Stimulated activated CD8-positive, alpha-beta memory T cell treated with anti-CD3 and anti-CD28 coated beads, Interleukin-15, amount 100 ng/mL, for 24 hours (primary cell): ENCODE measurements at places on chromosomes 13 and 19.

- no peak for DNase-seq
Measured at GRCh38 chr19:51719251-51719988, 4.4 kb downstream of the HAS1 start.

DNA sequence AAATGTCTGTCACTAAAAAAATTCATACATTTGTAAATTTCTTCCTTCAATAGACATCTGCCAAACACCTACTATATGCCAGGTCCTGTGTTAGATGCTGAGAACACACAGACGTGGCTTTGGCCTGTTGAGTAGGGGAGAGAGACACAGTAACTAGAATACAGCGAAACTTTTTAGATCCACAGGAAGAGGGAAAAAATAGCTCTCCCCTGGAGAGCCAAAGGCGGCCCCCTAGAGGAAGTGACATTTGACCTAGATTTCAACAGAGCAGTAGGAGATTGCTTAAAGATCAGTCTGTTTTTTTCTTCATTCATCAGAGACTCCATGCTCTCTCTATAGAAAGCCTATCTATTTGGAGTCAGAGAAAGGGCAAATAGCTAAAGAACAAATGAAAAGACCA is 11.3 kb downstream of the LCP1 start:
- no peak for DNase-seq

GRCh38 chr13:80524447-80525215 is 183.7 kb upstream of the SPRY2 start:
- DNase-seq: no peak

DNA sequence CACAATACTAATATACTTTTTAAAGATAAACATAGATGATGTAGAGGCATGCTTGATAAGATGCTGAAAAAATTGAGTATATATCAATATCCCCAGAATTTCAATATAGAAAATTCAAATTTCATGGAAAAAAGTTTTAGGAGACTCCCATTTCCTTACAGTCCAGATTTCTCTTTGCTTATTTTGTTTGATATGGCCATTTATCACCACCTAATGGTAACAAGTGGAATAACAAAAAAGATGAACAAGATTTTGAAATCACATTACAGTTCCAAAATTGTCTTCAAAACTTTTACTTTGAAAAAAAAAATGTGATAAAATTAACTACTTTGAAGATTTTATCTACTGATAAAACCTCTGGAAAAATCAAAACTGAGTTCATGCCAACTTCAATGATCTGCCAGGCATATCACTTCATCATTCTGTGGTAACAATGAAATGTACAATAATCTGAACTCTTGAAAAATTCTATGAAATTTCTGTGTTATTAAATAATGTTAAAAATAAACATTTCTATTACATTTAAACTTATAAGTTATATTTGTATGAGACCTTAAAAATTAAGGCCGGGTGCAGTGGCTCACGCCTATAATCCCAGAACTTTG is 17.5 kb downstream of the MIPEP start:
- no peak for DNase-seq

- DNase-seq: no peak
Measured at GRCh38 chr19:31560086-31561060, 211.1 kb upstream of the TSHZ3 start.

- no peak for DNase-seq
Measured at GRCh38 chr13:26017932-26018665, 33.7 kb downstream of the SHISA2 start.

DNA sequence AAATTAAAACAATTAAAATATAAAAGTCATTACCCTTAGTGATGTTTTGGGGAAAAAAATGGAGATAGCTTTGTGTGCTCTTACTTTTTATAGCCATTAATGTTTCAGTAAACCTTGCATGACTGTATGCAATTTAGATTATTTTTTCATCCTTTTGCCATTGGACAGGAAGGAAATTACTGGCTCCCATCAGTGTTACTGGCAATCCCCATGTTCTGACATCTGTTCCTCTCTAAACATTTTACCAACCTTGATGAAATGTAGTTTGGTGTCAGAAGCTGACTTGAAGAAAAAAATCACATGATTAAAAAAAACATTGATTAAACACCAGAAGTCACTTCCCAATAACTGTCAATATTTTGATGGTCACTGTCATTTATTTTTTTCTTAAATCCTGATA is 52.3 kb upstream of the ZNF536 start:
- no peak for DNase-seq

DNA sequence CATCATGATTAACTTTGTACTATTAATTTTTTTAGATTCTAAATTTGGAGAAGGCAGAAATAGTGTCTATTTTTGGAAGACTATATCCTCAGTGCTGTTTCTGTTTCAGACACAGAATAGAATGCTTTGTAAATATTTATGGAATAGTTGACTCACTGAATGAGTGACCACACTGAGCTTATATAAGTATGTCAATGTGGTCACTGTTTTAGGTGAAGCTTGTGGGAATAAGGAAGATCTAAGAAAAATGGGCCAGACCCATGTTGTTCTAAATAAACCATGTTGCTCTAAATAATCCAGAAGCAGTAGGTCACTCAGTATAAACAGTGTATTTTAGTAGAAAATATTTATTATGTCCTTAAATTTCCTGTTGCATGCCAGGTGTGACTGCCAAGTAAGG is 45.5 kb upstream of the DACH1 start:
- no peak for DNase-seq

DNA sequence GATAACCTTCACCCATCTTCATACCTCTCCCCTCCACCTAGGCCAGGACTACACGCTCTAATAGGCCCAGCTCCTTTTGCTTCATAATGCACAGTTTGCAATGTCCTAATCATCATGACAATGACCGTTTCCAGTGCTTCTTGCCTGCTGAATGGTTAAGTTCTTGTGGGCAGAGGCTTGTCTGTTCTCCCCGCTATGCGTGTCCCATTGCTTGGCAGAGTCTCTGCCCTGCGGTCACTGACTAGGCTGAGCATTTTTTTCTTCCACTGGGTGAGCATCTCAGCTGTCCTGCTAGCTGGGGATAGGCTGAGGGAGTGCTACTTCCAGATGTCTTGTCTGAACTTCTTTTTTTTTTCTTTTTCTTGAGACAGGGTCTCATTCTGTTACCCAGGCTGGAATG is 314.7 kb downstream of the UQCRFS1 start:
- no peak for DNase-seq

GRCh38 chr13:95689582-95689926 is 12.6 kb downstream of the DNAJC3 start:
- DNase-seq: no peak

DNA sequence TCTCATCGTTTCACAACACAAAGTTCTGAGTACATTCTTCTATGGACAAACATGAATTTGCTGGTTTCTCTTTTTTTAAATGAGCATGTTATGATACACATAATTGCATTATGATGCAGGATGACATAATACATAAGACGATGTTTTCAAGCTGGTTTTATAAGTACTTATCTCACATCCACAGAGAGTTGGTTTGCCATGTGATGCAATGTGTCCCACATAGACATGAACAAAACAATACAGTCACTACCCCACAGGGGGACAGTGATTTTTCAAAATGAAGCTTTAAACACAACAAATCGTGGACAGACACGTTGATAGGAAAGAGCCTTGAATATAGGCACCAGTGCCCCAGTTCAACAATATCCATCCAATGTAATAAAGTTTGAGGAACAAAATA is 447.1 kb downstream of the KLF12 start:
- DNase-seq: no peak

GRCh38 chr19:46741447-46741846 is 4.4 kb upstream of the FKRP start:
- DNase-seq: no peak

- DNase-seq: no peak
Measured at GRCh38 chr19:35212241-35212640, 16.3 kb downstream of the FAM187B start.

DNA sequence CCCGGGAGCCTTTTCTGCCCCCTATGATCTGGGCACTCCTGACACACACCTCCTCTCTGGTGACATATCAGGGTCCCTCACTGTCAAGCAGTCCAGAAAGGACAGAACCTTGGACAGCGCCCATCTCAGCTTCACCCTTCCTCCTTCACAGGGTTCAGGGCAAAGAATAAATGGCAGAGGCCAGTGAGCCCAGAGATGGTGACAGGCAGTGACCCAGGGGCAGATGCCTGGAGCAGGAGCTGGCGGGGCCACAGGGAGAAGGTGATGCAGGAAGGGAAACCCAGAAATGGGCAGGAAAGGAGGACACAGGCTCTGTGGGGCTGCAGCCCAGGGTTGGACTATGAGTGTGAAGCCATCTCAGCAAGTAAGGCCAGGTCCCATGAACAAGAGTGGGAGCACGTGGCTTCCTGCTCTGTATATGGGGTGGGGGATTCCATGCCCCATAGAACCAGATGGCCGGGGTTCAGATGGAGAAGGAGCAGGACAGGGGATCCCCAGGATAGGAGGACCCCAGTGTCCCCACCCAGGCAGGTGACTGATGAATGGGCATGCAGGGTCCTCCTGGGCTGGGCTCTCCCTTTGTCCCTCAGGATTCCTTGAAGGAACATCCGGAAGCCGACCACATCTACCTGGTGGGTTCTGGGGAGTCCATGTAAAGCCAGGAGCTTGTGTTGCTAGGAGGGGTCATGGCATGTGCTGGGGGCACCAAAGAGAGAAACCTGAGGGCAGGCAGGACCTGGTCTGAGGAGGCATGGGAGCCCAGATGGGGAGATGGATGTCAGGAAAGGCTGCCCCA is 8.5 kb upstream of the CEACAM7 start:
- no peak for DNase-seq

DNA sequence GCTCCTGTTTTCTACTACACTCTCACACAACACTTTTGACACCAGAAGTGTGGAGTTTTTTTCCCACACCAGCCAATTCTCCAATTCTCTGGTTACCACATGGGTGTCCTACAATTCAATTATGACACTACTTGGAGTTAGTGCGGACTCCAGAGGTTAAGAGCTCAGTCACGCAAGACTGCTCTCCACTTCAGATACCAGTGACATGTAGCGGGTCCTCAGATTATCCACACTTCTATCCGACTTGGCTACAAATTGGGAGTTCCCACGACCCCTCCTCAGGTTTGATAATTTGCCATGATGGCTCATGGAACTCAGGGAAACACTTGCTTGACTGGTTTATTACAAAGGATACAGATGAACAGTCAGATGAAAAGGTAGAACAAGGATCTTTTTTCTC is 32.9 kb downstream of the PAN3 start:
- DNase-seq: no peak

GRCh38 chr19:39839678-39840327 is 5.8 kb upstream of the DYRK1B start:
- no peak for DNase-seq

GRCh38 chr13:74726206-74726605 is 592.0 kb upstream of the KLF12 start:
- DNase-seq: no peak

DNA sequence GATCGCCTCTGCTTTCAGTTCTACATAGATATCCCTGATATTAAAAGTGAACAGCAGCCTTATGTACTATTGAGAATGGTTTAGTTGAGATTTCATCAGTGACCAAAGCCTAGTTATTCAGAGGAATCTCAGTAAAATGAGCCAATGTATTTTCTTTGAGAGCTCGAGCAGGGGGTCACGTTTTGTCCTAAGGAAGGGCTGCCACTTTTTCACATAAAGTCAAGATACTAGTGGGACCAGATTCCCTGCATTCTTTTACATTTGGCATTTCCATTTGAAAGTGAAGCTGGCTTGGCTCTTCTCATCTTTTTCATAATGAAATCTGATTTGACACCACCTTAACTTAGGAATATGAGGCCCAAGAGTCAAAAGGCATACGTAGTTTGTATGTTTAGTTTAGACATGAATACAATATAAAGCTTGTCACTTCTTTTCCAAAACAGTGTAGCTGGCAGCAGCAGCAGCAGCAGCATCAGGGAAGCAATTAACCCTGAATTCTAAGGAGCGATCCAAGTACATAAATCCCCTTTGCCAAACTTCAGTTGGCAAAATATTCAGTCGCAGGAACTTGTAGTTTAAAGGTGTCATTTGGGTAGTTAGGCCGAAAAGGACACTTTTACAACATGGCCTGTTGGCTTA is 1752.2 kb upstream of the PCDH20 start:
- no peak for DNase-seq

GRCh38 chr13:97306645-97307044 is 84.5 kb downstream of the MBNL2 start:
- no peak for DNase-seq

DNA sequence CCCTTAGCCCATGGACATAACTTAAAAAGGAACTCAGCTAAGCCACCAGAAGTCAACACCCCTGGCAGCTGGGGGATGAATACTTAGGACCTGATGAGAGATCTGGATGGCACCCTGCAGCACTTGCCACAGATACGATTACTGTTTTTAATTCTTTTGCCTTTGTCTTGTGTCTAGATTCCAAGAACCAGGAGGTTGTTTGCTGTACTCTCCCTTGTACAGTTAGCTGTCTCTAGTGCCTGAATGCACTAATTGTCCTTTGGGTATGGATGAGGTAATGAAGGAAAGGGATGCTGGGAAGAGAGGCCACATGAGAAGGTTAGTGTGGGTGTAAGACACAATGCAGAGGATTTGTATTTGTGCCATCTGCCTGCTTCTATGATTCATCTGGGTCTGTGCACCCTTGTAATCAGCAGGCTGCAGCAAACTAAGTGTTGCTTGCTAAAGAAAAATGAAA is 385.8 kb downstream of the KCNRG start:
- DNase-seq: no peak

- DNase-seq: no peak
Measured at GRCh38 chr13:79468819-79469218, 12.1 kb upstream of the NDFIP2 start.

GRCh38 chr13:91313581-91313980 is 33.9 kb upstream of the MIR17HG start:
- DNase-seq: no peak

DNA sequence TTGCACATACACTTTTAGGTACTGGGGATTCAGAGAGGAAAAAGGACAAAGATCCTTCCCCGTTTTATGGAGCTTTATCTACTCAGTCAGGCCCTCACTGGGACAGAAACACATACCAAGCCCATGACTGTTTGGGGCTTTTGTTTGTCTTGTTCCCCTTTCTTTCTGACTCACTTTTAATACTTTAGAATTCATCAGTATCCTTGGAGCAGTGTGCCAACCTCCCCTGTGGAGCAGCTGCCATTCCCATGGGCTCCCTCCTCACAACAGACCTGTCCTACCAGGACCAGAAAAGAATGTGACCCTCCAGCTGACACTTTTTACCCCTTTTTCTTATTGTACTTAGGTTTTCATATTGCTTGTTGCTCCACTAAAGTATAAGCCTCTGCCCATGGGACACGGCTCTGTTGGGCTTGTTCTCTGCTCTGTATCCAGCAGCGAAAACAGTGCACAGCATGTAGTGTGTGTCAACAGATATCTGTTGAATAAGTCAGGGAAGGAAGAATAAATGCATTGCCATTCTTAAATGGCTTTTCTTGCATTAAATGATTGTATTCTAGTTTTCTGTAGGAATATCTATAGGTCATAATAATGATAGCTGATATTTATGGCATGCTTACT is 431.1 kb downstream of the EFNB2 start:
- DNase-seq: no peak

- no peak for DNase-seq
Measured at GRCh38 chr19:1533510-1534150, 9.8 kb downstream of the PLK5 start.
